ENCODE measurements at places on chromosomes 4 and X.

DNA sequence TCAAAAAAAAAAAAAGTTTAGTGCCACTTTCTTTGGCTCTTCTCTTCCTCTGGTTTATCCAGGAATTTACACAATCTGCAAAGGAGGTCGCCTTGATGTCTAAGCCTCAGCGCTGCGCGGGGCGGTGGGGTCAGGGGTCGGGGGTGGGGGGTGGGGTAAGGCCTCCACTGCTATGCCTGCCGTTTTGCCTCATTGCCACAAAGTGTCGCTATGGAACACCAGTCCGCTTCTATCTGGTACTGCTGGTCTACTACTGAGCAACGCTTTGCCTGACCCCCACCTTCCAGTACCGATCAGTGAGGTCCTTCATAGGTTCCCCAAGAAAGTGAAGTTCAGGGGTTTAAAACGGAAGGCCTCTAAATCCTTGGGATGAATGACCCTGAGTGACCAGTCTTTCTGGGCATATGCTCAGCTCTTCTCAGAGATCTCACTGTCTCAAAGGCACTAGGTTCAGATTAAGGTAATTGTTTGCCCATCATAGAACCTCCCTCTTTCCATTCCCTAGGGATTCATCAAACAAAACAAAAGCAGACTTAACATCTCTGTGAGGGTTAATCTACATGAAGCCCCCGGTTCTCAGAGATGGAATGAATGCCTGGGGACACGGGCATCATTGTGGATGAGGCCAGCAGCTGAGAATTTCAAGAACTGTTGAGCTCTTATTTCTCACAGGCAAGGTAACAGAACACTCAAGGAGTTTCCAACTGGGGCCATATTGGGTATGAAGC, 16.9 kb upstream of the TSR2 start:
- no peak for DNase-seq

GRCh38 chr4:113646442-113646822, 115.1 kb downstream of the CAMK2D start:
- DNase-seq: no peak

DNA sequence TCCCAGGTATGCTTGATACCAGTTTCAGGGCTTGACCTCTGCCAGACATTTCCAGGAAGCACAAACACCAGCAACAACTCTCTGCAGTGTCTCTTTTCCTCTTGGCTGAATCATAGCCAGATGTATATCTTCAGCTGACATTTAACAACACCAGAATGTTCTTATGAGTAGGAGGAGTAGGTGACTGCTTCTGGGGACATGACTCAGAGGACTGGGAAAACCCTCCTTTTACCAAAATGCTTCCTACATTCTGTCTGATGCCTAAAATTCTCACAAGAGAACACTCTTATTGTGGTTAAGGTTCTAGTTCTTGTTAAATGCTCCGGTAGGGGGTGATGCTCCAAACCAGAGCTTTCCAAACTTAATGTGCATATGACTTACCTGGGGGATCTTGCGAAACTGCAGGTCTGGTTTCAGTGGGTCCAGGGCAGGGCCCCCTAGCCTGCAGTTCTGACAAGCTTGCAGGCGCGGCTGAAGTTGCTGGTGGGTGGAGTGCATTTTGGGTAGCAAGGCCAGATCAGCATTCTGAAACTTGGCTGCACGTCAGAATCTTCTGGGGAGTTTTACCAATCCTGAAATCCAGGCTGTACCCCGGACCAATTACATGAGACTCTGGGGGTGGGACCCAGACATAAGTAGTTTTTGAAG, 329.3 kb upstream of the RPS6KA3 start:
- no peak for DNase-seq

DNA sequence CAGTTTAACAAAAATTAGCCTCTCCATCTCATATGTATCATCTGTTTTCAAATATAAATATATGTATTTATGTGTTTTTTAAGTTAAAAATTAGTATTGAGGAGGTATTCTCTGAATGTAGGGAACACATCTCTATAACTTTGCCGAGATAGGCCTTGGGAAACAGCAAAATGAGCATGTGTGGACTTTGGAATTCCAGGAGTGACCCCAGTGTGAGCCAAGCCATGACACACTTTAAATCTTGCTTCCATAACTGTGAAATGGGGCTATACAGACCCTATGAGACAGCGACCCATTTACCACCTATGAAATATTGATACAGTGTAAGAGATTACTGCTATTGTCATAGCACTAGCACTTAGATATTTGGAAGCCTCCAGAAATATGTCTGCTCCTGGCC, 58.8 kb downstream of the FRMPD4 start:
- no peak for DNase-seq

DNA sequence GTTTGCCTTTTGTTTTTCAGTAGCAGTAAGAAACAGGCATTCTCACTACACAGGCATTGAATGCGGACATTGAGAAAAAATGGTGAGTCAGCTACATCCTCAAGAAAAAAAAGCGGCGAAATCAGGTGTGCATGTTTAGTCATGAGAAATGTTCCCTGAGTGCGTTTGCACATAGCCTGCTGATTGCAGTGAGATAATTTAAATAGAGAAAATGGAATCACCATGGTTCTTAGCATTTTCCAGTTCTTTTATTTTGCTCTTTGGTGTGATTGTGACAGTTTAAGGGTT, 54.1 kb upstream of the CLDN34 start:
- no peak for DNase-seq

GRCh38 chr4:86155766-86156165, 204.1 kb downstream of the MAPK10 start:
- no peak for DNase-seq

GRCh38 chr4:165302658-165303057, 24.8 kb upstream of the MSMO1 start:
- no peak for DNase-seq

DNA sequence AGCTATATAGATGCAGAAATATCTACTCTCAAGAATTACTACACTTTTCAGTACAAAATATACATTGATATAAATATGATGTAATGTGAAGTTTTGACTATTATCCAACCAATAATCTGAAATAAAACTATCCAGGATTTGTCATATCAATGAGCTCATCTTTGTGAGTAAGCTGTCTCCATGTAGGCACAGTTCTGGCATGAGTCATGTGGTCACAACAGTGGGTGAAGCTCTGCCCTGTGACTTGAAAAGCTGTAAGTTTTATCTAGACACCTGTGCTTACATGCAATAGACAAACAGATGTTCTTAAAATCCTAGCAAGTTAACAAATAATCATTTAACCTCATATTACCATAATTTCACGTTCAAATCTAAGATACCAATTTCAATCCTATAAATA, 192.7 kb downstream of the GABRG1 start:
- DNase-seq: no peak

- DNase-seq: no peak
Observed at GRCh38 chr4:78320349-78320935, 231.1 kb upstream of the ANXA3 start.

GRCh38 chrX:40268188-40268520, 170.4 kb upstream of the BCOR start:
- no peak for DNase-seq

DNA sequence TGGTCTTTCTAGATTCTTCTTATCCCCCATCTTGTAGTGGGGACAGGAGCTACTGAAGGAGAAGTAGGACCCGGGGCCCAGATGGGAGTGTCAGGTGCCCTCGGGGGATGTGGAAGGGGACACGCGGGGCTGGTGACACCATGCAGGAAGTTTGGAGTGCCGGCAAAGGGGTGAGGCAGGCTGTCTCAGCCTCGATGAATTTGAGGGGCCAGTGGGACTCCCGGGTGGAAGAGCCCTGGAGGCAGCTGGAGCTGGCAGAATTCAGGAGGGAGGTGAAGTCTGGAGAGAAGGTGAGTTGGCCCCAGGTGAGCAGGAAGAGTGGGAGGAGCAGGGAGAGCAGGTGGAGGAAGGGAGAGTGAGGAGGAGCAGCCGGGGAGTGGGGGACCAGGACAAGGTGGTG, 101.7 kb downstream of the CPZ start:
- DNase-seq: peak; percentile 42

- no peak for DNase-seq
Observed at GRCh38 chr4:87840149-87840548, 7.4 kb downstream of the MEPE start.

GRCh38 chrX:31819455-31819854, 747.6 kb upstream of the FTHL17 start:
- DNase-seq: no peak

DNA sequence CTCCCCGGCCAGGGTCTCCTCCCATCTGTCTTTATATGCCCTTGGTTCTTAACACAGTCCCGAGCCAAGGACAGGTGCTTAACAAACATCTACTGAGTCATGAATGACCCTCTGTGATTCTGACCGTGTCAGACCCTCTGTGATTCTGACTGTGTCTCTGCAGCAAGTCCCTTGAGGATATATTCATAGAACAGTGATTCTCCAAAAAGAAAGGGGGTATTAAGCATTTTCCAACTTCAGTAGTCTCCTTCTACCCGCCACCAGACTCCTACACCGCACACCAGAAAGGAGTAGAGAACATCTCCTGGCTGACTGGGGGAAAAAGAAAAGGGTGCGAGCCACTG, 13.6 kb downstream of the ACSL1 start:
- no peak for DNase-seq

- DNase-seq: no peak
Observed at GRCh38 chr4:60463857-60464502, 736.1 kb upstream of the ADGRL3 start.

GRCh38 chr4:178173771-178174170, 731.5 kb upstream of the AGA start:
- DNase-seq: no peak

GRCh38 chr4:28702571-28702970, 1841.9 kb downstream of the STIM2 start:
- DNase-seq: no peak

DNA sequence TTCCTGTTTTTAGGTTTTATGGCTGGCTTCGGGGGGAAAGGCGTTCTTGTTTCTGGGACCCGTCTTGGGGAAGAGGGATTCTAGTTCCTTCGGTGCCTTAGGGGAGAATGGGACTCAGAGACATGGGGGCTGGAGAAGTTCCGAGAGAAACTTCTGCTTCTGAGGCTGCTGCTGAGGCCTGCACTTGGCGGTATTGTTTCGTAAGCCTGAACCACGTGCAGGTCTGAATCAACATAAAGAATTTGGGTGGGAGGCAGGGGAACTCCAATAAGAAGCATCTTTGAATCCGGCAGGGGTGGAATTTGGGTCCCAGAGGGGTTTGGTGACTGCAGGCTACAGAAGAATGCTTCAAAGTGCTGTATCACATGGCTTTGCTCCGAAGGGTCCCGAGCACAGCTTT, 15.1 kb downstream of the XG start:
- DNase-seq: no peak
